ENCODE measurements at places on chromosomes 6 and 20.

- DNase-seq: no peak
Observed at GRCh38 chr6:3233321-3233720, 5.9 kb upstream of the TUBB2B start.

DNA sequence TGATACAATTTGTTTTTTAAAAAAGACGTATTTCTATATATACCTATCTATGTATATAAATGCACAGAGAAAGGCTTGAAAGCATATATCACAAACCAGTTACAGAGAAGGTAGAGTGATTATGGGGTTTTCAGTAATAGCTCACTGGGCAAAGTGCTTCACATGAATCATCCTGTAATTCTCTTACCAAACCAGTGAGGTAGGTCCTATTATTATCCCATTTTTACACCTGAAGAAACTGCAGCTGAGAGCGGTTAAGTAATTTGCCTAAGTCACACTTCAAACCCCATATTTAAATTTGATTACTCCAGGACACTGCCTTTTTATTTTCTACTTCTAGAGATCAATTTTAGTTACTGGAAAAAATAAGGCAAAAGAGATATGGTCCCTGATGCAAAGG, 4.4 kb downstream of the GSS start:
- DNase-seq: no peak

GRCh38 chr20:504632-505075, 38.9 kb downstream of the CSNK2A1 start:
- DNase-seq: no peak

GRCh38 chr20:33499355-33499754, 9.5 kb downstream of the CBFA2T2 start:
- no peak for DNase-seq

DNA sequence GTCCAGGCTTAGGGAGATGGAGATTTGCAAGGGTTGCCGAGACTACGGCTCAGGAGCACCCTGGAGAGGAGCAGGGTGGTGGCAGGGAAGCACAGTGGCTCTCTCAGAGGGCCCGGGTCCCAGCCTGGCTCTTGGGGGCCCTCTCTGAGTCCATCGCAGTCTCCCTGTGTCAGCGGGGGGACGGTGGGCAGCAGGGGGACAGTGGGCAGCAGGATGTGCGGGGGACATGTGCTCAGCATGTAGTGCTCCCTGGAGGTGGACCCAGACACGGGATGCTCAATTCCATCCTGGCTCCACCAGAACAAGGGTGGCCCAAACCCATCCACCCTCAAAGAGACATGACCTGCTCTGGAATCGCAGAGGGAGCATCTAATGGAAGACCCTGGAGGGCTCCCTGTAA, 43.0 kb upstream of the ZBP1 start:
- DNase-seq: no peak

DNA sequence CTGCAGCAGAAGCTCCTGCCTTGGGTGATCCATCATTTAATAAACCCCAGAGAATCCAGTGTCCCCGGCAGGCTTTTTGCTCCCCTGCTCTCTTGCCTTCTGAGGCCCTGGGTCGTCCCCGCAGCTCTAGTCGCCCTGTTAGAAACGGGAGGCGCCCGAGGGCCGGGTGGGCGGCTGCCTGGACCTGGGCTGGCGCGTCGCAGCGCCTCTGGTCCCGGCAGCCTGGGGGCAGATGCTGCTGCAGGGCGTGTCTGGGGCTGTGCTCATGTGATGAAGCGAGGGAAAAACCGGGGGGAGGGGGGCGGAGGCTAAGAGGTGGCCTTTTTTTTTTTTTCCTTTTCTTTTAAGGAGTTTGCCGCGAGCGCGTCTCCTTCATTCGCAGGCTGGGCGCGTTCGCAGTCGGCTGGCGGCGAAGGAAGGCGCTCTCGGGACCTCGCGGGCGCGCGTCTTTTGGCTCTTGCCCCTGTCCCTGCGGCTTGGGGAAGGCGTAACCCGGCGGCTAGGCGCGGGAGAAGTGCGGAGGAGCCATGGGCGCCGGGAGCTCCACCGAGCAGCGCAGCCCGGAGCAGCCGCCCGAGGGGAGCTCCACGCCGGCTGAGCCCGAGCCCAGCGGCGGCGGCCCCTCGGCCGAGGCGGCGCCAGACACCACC, 394 bp downstream of the AKAP12 start:
- peak; percentile 57 for DNase-seq

DNA sequence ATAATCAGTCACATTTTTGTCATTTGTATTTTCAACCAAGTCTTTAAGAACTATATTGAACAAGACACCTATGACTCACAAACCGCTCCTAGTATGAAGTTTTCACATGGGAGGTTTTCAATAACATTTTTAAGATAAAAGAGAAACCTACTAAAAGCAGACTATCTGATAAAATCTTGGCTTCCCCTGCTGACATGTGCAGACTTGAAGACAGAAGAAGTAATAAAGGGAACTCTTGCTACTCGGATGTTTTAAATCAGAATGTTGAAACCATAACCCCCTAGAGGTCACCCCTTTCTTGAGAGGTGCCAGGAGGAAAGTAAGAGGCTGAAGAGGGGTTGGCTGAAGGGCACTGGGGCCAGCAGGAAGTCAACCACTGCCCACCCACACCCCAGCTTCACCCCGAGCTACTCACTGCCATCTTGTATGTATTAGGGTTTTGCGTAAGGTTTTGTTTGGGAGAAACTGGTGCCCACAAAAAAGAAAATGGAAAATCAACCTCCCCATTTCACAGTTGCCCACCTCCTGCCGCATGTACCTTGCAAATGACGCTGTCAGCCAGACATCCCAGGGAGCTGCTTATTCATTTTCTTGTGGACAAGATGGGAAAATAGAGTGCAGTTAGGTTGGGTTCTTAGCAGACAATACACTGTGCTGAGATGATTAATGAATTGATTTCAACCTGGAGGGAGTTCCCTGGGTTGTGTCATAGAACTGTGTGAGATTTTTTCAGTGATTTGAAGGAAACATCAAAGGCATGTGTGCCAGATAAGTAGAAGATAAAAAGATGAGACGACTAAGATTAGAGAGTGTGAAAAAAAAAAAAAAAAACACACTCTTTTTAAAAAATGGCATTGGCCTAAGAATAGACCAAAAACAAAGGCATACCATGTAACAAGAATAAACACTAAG, 83.2 kb upstream of the TAB2 start:
- no peak for DNase-seq

DNA sequence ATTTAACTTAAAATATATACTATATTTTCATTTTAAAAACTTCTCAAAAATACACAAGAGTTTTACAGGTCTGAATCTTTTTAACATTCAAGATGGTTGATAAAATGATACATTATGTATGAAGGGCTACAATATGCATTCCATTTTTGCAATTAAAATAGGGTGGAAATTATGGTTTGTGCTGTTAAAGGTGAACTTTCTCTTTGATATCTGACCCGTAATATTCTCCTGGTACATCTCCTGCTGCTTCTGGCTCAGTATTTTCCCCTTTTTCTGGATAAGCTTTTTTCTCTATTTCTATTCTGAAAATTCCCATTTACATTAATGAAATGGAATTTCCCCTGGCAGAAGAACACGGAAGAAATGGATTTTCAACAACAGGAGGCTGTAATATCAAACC, 27.4 kb upstream of the LCA5 start:
- no peak for DNase-seq

- no peak for DNase-seq
Observed at GRCh38 chr6:128574402-128574801, 54.0 kb upstream of the PTPRK start.

DNA sequence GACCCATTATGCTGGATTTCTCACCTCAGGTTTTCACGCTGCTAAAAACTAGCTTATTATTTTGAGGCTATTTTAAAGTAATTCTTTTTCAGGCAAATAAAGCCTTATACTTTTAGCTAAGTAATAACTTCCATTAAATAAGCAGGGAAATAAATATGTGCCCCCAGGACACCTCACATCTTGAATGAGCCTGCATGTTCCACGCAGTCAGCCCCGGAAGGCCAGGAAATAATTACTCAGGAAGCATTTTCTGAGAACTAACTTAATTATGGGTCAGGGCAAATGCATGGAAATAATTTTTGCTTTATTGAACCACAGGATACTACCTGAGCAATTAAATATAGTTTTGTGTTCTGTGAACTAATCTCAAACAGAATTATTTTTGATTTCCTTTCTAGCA, 41.1 kb downstream of the STX7 start:
- DNase-seq: no peak

- no peak for DNase-seq
Observed at GRCh38 chr6:119339941-119340456, 9.6 kb downstream of the MAN1A1 start.

DNA sequence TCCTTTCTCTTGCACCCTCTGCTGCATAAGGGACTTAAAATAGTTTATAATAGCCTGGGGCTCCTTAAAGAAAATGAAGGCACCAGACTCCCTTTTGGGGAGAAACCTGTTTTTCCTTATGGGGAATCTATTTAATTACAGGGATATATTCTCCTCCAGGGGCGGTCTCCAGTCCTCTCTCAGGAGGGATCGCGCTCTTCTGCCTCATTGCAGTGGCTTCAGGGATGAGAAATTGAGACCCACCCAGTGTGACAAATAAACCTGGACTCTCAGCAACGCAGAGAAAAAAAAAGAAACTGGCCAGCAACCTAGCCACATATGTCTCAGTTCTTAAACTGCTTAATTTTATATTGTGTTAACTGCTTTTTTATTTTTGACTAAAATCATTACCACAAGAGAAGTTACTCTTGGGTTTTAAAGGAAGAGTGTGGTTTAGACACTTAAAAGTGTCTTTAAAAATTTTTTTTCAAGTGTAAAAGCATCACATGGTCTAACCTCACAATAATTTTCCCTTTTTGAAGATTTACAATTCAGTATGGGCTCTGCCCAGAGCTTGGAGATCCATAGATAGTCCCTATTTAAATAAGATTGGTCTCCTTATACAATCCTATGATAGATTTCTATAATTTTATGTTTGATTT, 11.7 kb upstream of the GOPC start:
- DNase-seq: no peak

DNA sequence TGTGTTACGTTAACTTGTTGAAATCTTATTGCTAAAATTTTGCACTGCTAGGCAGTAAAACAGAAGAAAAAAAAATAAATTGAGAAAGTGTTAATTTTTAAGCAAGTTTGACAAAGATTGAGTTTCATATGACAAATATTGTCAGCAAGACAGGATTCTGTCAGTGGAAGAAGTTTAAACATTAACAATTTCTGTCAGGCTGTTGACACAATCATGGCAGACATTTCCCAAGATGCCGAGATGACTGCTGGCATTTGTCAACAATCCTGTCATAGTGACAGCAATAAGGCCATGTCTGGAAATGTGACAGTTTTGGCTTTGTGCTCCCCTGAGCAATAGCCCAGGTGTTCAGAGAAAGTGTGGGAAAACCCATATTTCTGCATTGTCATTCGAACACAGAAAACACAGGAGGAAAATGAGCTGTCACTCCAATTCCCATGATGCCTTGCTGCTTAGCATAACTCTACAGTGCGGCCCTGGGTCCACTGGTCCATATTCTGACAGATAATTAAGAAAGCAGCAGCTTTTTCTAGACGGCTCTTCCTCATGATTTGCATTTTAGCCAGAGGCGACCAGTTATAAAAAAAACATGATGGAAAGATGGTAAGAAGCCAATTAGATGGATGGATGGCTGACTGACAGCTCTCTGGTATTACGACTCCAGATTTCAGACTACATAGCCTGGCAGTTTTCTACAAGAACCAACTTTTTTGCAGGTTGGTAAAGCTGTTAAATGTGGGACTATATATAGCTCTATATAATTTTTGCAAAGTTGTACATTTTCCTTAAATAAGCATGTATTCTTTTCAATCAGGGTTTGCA, 43.6 kb upstream of the DEFB112 start:
- no peak for DNase-seq

DNA sequence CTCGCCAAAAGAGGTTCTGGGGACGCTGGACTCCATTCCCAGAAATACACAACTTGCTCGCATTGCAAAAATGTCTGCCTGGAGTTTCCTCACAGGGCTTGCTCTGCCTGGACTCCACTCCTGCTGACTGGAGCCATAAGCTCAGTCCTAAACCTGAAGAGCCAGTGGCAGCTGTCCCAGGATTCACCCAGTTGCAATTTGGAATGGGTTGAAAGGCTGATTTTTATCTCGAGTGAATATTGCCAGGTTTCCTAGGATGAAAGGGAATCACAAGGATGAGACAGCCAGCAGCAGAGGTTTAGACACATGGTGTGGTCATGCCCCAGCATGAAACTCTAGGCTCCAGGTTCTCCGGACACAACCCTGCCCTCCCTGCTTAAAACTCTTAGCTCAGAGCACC, 223.3 kb downstream of the BMP7 start:
- no peak for DNase-seq

- no peak for DNase-seq
Observed at GRCh38 chr6:72102561-72102960, 216.2 kb downstream of the RIMS1 start.

- DNase-seq: no peak
Observed at GRCh38 chr20:63885264-63886053, 9.5 kb upstream of the DNAJC5 start.

DNA sequence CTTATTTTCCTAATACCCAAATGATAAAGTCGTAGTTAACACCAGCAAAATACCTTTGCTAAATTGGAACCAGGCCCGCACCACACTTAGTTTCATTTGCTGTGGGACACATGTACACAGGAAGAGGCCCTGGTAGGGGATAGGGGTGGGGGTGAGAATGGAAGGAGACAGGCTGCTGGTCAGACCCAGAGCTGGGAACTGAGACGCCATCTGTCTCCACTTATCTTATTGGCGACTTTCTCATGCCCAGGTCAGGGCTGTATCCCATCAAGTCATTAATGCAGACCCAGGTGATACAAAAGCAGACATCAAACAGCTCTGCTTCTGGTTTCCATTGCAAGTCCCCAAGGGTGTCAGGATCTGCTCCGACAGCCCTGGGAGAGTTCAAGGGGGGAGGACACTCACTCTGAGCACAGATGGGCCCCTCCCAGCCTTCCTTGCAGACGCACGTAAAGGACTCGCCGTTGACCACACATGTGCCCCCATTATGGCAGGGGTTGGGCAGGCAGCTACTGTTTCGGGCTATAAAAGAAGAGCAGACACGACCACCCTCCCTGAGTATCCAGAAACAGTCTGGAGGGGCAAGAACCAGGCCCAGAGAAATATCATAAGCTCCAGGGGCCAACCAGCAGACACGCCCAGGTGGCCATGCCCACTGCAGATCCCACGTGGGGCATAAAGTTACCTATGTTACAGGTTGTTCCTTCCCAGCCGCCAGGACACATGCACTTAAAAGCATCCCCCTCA, 29.2 kb downstream of the JAG1 start:
- no peak for DNase-seq

DNA sequence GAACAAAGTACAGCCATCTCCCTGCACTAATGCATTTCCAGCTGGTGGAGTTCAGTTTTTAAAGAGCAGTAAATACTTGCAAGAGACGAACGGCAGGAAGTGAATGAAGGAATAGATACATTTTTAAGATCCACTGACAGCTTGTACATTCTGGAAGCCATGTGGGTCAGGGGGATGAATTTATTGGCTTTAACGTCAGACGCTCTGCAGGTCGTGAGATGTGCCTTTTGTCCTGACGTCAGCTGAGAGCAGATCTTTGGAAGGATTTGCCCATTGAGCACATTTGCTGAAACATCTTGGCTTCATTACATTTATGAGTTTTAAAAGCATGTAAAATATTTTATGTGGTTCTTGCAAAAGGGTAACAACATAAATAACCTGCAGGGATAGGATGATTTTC, 29.5 kb upstream of the SALL4 start:
- no peak for DNase-seq

GRCh38 chr6:43436577-43437282, 9.4 kb downstream of the ABCC10 start:
- DNase-seq: no peak

GRCh38 chr20:4488407-4489339, 233.0 kb upstream of the PRND start:
- DNase-seq: no peak

GRCh38 chr20:44002861-44003260, 88.2 kb downstream of the TOX2 start:
- no peak for DNase-seq

Measured in posterior cingulate gyrus (tissue), 11 donors.